ENCODE measurements at places on chromosomes 5 and 9.

- peak; percentile 21 for DNase-seq
Observed at GRCh38 chr5:95731571-95732554, 727 bp downstream of the RHOBTB3 start.

GRCh38 chr5:64506567-64507263 is 900 bp downstream of the RGS7BP start:
- DNase-seq = no peak

GRCh38 chr5:41600731-41601130 is 90.3 kb upstream of the PLCXD3 start:
- no peak for DNase-seq

GRCh38 chr9:70318002-70318401 is 59.2 kb downstream of the SMC5 start:
- DNase-seq = no peak

DNA sequence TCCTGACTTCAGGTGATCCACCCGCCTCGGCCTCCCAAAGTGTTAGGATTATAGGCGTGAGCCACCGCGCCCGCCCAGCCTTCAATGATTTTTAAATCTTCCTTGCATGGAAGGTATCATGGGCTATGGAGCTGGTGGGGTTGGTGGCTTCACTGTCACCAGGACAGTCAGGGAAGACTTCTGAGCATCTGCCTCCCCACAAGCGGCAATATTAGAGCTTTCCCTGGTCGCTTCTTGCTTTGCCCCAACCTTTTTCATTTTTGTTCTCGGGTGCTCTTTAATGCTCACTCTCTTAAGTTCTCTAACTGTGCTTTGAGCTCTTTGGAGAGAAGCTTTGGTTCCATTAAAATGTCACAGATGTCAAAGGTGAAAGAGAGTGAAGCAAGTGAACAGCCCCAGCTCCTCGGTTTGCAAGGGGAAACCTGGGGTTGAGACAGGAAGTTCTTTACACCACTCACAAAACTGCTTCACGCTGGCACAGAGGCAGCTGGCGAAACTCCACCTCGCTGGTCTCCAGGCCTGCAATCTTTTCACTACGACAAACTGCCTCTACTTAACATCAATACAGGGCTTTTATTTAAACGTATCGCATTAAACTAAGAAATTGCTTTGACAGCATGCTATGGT is 142.5 kb upstream of the RETREG1 start:
- DNase-seq = no peak

- no peak for DNase-seq
Observed at GRCh38 chr9:100591639-100592412, 13.9 kb downstream of the CAVIN4 start.

DNA sequence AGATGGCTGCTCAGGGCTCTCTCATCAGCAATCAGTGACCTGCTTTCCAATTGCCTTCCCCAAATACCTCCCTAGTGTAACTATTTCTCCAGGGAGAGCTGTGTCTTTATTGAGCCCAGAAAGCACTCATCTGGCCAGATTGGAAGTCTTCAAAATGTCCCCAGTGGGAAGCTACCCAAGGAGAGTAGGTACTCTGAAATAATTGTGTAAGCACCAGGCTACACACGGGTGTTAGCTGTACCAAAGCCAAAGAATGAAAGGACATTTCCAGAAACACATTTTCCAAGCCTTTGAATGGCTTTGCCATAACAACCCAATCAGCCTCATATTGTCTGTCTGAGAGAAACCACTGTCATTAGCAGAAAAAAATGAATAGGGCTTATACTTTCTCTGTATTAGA is 318.8 kb downstream of the FAM170A start:
- no peak for DNase-seq

GRCh38 chr5:108326982-108327381 is 54.9 kb downstream of the FBXL17 start:
- DNase-seq = no peak

DNA sequence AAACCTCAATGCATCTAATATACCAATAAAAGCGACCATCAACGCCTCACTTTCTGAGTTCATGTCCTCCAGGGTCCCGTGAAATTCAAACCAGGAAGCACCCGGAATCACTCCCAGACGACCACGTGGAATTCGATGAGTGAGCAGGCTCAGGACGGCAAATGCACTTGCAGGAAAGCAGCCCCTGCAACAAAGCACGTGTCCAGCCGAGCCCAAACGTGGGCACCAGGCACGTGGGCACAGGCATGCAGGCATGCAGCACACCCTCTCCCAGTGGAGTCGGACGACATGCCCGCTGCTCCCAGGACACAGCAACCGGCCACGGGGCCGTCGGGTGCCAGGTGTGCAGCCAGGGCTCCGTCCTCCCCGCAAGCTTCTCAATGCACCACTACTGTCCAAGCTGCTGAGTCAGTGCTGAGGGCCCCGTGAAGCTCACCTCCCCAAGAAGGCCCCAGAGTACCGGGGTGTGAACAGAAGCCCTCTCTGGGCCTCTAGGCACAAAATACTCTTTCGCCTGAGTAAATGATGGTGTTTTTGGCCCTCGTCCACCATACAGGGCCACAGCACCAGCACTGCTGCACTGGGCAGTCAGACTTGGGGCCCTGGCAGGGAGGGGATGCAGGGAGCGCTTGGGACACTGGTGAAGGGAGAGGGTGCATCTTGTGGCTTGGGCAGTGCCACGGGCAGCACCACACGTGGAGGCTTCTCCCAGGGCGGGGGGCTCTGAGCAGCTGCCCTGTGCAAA is 87.6 kb downstream of the VAV2 start:
- DNase-seq = no peak

GRCh38 chr5:91906027-91906426 is 522.9 kb upstream of the ARRDC3 start:
- DNase-seq = no peak

DNA sequence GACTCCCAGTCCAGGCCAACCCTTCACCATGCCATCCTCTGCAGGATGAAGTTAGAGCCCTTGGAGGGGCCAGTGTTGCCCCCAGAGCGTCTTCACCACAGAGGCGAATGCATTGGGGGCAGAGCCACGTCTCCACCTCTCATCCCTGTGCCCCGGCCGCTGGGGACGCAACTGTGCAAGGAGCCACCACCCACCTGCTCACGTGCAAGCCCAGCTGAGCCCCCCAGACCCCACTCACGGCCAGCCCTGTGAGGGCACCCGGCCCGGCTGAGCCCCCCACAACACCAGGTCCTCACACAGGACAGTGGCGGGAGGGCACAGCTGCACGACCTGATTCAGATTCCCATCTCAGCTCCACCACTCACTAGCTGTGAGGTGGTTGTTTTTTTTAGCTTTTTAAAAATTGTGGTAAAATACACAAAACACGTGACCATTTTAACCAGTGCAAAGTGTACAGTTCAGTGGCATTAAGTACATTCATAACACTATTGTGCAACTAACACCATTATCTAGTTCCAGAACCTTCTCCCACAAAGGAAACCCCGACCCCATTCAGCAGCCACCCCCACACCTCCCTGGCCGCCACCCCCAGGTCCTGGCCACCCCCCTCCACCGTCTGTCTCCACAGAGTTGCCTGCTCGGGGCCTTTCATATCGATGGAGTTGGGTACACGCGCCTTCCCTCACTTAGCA is 33.5 kb upstream of the UBAC1 start:
- no peak for DNase-seq

GRCh38 chr5:100659080-100659795 is 124.1 kb downstream of the FAM174A start:
- no peak for DNase-seq

GRCh38 chr5:147734894-147735293 is 47.6 kb downstream of the JAKMIP2 start:
- DNase-seq = no peak

DNA sequence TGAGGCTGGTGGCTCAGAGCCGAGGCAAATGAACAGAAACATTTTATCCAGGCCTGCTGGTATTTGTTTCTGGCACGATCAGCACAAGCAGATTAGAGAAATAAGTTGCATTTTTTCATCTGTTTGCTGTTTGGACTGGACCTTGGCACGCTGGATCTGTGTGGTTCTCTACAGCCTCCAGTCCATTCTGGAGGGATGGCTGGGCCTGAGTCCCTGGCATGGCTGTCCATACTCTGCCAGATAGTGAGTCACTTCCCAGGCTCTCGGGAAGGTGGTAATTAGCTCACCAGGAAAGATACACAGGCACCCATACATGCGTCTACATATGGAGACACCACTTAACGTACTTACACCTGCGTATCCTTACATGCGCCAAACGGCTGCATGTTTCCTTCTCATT is 78.6 kb downstream of the SPRY4 start:
- no peak for DNase-seq

Measured in stimulated activated CD8-positive, alpha-beta memory T cell treated with anti-CD3 and anti-CD28 coated beads, Interleukin-2, amount 100 ng/mL, for 48 hours (primary cell).